WERI-Rb-1 (cell line): ENCODE measurements at places on chromosomes 7 and 10.

DNA sequence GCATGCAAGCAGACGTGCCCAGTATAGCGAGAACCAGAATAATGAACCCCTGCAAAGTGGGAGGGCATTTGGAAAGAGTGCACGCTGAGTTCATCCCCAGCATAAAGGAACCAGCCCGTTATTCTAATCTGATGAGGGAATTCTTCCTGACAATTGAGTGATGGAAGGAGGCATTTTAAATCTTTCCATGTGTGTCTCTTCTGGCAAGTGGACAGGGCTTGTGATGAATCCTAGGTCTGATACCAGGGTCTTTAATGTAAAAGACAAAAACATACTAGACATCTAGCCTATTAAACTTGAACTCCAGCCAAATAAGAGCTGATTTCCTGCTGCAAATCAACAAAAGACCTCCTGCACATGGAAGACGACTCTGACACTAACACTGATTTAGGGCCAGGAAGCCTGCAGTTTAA is 301.2 kb downstream of the DPP6 start:
- DNase-seq, result no peak

DNA sequence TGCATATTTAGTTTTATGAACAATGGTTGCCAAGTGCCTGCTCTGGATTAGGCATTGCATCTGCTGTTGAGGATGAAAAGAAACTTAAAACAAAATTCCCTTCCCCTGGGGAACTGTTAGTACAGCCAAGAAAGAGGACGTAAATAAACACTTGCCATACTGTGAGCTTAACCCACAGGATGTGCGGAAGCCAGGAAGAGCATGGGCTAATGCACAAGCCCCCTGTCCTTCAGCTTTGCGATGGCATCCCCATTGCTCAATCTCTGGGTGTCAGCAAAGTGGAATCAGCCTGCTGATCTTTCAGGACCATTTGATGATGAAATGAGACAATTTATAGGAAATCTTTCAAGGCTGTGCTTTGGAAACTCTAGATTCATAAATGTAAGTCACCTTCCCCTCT is 399.9 kb upstream of the IGFBP3 start:
- no peak for DNase-seq

- peak; percentile 55 for DNase-seq
Observed at GRCh38 chr7:128381161-128381821, 19.8 kb upstream of the PRRT4 start.

DNA sequence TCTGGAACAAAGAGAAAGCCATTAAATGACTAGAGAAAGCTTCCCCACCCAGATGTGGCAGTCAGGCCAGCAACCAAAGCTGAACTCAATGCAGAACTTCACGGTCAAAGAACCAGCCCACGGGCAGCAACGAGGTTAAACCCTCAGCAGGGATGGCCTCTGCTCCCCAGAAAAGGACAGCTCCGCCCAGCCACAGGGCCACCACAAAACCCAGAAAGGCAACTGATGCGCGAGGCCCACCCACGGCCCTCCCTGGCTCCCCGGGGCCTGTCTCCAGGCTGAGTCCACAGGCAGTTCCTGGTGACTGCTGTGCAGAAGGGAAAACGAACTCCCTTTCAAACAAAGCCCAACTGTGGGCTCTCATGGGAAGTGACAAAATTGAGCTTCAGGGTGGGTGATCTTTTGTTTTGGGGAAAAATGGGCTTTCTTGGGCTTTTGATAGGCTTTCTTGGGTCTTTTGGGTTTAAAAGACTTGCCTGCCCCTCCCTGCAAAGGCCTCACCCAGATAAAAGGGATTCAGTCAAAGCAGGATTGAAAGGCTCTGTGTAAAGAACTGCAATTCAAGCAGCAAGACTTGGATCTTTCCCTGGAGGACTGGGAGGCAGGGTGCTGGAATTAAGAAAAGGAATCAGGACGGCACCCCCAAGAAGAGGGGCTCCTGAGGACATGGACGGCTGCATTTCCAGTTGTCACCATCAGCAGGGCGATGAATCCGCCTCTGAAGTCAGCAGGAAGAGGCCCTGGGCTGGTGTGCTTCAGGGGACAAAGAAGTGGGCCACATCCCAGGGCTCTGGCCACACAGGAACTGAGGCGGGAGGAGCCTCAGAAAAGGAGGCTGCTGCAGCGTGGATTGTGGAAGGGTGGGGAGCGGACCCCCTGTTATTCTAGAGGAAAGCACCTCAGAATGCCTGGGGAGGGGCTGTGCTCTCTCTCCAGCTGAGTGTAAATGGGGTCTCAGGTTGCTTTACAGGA is 209.9 kb downstream of the USP6NL start:
- no peak for DNase-seq

DNA sequence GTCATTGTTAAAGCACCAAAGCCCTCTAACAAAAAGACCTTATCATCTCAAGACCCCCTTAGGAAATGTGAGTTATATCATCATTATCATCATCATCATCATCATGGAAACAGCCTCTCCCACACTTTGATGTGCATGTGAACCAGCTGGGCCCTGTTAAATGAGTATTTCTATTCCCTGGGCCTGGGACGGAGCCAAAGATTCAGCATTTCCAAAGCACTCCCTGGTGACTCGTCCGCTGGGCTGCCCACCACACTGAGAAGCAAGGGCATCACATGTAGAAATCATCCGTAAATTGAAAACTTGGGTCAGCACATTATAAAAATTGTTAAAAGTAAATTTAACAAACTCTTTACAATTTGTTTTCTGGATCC is 88.6 kb downstream of the PTPRN2 start:
- no peak for DNase-seq

- no peak for DNase-seq
Observed at GRCh38 chr10:10644008-10644646, 373.5 kb upstream of the CELF2 start.
